Dorsolateral prefrontal cortex (tissue), 122 donors: ENCODE measurements at places on chromosomes 5 and 9.
A peak's percentile ranks its signal among the peaks of the same experiment; 100 is the strongest.

GRCh38 chr5:35282810-35283209 lies 52.5 kb upstream of the PRLR start:
- no peak for DNase-seq

GRCh38 chr9:112694706-112695555 lies 23.0 kb downstream of the INIP start:
- no peak for DNase-seq

GRCh38 chr9:5089737-5090136 lies 95.7 kb downstream of the INSL6 start:
- no peak for DNase-seq

DNA sequence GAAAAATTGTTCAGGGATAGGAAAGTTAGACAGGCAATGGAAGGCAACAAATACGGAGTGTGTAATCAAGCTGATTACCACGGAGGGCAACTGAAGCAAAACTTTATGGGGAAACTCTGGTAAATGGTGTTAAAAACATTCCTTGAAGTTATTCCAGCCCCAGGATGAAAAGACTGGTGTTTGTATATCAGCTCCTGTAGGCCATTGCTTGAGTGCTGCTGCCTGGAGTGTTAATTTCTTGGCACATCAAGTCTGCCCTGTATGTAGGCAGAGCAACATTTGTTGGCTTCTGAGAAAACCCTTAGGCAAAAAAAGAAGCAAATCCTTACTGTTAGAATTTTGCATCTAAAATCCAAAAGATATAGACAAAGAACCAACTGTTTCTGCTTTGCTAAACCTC lies 686.5 kb upstream of the ACO1 start:
- DNase-seq, result no peak

GRCh38 chr5:169442913-169443784 lies 140.4 kb upstream of the SPDL1 start:
- DNase-seq, result no peak

GRCh38 chr5:9105851-9106250 lies 440.0 kb downstream of the SEMA5A start:
- DNase-seq, result no peak

- no peak for DNase-seq
Measured at GRCh38 chr9:17380126-17380861, 198.6 kb upstream of the SH3GL2 start.

- no peak for DNase-seq
Measured at GRCh38 chr5:122408592-122409224, 96.7 kb downstream of the SNCAIP start.

DNA sequence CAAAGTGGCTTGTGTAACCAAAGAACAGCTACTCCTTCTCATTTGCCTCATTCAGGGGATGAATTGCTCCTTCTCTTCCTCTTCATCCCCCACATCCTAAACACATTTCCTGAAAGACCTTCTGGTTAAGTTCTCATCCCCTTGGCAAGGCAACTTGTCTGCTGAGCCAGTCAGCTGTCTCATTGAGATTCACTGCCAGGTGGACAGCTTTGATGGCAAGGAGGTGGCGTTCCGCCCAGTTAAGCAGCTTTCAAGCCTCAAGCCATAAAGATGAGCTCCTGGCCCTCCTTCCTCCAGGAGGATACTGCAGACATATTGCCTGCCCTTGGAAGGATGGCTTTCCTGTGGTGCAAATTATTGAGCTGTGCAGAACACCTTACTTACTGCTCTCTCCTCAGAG lies 448.6 kb upstream of the MPDZ start:
- peak; percentile 13 for DNase-seq

- DNase-seq, result no peak
Measured at GRCh38 chr5:78731884-78732283, 83.3 kb upstream of the LHFPL2 start.

DNA sequence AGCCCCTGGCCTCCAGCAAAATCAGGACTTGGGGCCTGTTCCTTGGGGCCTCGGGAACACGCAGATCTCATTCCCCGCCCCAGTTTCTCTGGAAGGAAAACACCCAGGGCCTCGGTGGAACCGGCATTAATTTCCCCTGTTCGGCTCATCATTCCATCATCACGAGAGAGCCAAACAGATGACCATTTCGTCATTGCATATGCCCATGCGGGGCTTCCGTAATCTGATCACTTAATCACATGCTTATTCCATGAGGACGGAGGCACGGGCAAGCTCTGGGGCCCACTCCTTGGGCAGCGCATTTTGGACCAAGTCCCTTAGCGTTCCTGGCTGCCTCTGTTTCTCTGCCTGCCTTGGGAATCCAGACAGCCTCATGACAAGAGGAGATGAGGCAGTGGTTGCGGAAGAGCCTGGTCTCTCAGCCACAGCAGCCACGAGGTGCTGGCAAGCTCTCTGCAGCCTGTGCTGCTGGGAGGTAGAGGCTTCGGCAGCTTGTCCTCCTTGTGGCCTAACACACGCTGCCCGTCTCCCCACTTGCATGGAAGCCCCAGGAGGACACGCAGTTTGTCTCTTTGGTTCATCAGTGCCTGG lies 65.0 kb upstream of the IER5L start:
- DNase-seq, result no peak

GRCh38 chr9:16794871-16795639 lies 75.4 kb downstream of the BNC2 start:
- no peak for DNase-seq

DNA sequence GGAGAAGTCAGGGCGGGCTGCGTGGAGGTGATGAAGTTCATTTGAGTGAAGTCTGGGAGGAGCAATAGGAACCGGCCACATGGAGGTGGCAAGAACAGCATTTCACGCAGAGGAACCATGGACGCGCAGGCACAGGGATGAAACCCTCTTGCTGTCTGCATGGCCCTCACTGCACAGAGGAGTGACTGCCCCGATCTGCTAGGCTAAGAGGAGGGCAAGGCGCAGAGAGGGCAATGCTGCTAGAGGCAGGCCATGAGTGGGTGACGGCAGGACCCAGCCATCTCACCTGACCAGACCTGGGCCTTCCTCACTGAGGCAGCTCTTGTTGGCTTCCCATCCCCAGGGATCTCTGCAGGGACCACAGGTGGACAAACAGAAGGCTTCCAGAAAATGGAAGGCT lies 90.3 kb downstream of the BARX1 start:
- no peak for DNase-seq

DNA sequence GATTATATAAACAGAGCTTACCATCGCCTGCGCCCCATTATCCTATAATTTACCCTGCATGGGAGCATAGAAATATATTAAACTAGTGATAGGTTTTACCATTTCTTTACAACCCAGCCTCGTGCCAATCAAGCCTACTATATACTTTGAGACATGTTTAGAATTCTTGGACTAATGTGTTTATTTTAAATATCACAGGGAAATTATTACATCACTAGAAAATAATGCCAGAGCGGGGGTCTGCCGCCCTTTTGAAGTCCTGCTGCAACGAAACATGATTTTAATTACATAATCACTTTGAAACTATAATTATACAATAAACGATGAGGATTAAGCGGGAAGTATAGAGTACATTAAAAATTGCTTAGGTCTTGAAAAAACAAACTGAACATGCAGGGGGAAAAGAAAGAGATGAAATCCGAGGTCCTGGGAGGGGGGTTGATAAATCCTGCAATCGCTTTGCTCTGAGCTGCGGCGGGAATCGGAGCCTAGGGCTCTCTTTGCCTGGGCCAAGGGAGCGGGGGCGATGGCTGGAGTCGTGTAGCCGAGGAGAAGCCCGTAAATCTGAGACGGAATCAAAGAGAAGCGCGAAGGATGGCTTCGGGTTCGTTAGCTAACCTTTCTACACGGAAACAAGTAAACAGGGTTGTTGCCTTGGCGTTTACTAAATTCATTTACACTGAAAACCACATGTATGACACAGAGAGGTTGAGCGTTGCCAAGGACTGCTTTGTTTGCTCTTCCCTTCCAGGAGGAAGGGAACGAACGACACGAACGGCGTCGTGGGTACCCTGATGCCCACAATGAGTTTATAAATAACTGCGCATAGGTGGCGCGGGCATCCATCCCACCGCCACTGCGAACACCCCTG lies 127.6 kb downstream of the TMEM174 start:
- DNase-seq, result no peak

- DNase-seq, result no peak
Measured at GRCh38 chr5:127430627-127431026, 86.8 kb upstream of the PRRC1 start.

DNA sequence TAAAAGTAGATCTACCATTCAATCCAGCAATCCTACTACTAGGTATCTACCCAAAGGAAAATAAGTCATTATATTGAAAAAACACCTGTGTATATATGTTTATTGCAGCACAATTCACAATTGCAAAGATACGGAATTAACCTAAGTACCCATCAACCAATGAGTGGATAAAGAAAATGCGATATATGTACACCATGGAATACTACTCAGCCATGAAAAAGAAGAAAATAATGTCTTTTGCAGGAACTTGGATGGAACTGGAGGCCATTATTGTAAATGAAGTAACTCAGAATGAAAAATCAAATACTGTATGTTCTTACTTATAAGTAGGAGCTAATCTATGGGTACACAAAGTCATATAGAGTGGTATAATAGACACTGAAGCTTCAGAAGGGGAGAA lies 63.4 kb upstream of the PITX1 start:
- no peak for DNase-seq

GRCh38 chr5:56325039-56325438 lies 91.9 kb upstream of the ANKRD55 start:
- no peak for DNase-seq

GRCh38 chr5:155826611-155827507 lies 500.1 kb upstream of the SGCD start:
- no peak for DNase-seq

GRCh38 chr5:111129938-111130337 lies 37.8 kb downstream of the WDR36 start:
- DNase-seq, result no peak

DNA sequence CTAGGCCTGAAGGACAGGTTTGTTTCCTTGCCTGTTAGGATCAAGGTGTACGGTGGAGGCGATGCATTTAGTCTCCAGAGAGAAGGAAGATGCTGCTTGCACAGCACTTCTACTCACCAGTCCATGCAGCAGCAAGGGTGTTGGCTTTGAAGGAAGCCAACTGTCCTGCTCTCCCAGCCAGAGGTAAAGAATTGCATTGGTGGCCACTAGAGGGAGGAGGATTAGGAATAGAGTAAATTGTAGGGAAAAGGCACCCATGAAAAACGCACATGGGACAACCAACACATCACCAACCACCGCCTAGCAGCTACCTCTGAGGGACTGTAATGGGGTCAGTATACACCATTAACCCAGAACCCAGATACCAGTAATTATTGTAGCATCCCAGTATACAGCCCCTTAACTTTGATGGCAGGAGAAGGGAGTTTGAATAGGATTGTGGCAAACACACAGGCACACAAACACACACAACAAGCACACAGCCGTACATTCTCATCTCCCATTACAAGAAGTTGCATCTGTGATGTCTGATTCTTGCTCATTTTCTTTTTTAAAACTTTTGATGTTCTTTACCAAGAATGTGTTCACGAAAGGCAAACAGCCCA lies 267.7 kb downstream of the ADAMTS6 start:
- DNase-seq, result no peak

DNA sequence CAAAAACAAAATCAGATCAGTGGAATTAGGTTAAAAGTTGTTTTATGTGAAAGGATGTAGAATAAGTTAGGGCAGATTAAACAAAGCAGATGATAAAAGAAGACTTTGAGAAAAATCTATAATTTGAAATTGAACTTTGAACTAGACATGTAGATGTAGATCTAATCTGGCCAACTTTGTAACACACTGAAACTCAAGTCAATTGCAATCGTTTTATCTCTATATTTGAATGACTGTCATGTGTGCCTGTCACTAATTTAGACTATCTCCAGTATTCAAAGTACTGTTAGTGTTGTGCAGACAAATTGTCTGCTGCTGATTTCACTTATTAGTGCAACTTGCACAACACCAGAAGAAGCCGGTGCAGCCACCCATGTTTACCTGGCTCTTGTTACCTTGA lies 39.8 kb downstream of the ACOT12 start:
- DNase-seq, result no peak

- DNase-seq, result no peak
Measured at GRCh38 chr9:2179567-2179966, 164.4 kb downstream of the SMARCA2 start.

DNA sequence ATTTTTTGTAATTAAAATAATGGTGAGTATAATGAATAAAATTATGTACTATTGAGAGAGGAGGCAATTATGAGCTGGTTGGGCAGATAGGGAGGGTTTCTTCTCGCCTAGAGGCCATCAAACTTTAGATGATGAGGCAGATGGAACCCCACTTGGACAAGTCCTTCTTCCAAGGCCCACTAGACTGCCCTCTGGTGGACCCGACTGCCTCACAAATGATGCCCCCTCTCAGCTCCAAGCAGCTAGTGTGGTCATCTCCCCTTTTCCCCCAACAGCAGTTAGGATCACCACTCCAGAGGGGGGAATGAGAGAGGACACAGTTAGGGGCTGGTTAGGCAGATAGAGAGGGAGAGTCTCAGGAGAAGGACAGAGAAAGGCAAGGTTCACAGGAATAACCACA lies 348.0 kb upstream of the CDH18 start:
- DNase-seq, result no peak

- no peak for DNase-seq
Measured at GRCh38 chr5:124439609-124440008, 306.8 kb downstream of the ZNF608 start.

DNA sequence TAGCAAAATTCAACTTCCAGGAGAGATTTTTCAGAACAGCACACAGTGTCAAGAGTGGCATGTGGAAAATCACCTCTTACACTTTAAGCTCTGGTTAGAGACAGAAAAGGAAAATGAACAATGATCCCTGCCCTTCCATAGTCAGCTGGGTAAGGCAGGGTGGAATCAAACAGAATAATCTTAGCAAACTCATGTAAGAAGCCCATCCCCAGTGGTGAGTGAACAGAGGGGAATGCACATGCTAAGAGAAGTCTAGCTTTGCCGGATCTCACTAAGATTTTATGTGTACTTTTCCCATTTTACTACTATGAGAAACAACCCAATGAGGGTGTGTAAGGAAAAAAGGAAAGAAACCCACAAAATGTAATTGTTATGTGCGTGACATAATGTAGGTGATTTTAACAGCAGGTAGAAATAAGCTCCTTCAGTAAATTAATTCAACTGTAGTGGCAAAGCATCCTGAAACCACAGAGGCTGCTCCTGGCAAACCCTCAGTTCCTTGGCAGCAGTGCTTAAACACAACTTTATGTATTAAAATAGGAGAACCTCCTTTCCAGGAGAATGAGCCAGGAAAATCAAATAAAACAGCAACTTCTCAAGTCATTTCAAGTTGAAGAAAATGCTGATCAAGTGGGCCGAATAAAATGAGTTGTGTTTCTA lies 366.0 kb upstream of the TRPC7 start:
- no peak for DNase-seq
